Fibroblast of skin of back (primary cell): ENCODE measurements at places on chromosomes 13 and 19.

- no peak for DNase-seq
These were observed 194.0 kb downstream of the FGF14 start for GRCh38 chr13:102207680-102208342.

GRCh38 chr13:80336370-80336769 is 4.6 kb downstream of the SPRY2 start:
- DNase-seq, result no peak

- no peak for DNase-seq
These were observed 8.1 kb upstream of the KLF12 start for GRCh38 chr13:74142257-74142656.

DNA sequence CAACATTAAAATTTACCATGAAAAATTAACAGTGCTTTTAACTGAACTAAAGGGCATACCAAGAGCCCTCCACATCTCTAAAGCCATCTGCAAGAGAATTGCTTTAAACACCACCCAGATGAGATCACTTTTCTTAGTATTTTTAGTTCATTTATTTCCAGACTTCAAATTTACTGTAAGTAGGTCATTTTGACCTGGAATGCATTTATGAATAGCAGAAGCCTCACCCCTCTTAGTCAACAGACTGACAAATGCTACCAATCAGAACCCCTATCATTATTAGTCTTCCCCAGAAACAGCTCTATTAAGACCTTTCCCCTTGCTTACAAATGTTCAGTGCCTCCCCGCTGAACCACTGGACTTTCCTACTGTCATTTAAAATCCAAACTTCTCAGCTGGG is 27.3 kb downstream of the RUBCNL start:
- DNase-seq, result peak; percentile 90

DNA sequence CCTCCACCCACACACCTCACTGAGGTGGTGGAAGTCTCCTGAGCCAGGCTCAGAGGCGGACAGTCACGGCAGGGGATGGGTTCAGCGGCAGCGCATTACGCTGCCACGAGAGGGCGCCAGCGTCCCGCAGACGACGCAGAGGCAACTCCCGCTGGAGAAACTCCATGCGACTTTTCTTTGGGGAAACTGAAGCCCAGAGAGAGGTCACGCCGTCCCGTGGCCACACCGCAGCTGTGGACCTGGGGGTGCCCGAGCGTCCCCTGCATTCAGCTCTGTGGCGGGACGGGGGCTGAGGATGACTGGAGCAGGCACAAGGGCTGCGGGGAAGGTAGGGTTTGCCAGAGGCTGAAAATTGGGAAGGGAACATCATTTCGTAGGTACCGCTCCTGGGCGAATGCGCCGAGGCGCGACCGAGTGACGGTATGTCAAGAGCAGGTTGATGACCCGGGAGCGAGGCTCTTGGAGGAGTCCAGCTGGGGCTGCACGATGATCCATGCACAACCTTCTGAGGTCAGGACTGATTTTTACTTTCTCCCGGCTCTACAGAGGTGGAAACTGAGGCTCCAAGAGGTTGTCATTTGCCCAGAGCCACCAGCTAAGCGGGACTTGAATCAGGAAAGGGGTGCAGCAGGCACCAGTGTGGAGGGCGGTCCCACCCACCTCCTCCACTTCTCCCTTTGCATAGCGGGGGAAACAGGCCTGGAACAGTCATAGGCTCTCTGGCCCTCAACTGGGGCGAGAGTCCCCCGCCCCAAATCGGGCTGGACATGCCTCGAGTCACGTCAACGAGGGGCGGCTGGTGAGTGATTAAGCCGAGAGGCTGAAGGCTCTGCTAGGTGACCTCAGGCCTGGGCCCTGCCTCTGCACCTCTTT is 690 bp upstream of the ARRDC2 start:
- peak; percentile 71 for DNase-seq

DNA sequence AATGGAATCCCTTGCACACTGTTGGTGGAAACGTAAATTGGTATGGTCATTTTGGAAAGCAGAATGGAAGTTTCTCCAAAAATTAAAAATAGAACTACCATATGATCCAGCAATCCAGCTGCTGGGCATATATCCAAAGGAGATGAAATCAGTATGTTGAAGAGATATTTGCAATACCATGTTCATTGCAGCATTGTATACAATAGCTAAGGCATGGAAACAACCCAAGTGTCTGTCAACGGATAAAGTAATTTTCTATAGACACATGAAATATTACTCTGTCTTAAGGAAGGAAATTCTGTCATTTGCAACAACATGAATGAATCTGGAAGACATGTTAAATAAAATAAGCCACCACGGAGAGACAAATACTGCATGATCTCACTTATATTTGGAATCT is 124.7 kb downstream of the GPC5 start:
- DNase-seq, result peak; percentile 5

- no peak for DNase-seq
These were observed 12.7 kb downstream of the NKPD1 start for GRCh38 chr19:45147835-45148676.
